Fibroblast of lung (primary cell): ENCODE measurements at places on chromosomes 6 and 20. TPM values are rescaled to one million over a fixed set of nuclear protein-coding genes. Genes with fewer than 3 reads are reported as not detected.
A peak's percentile ranks its signal among the peaks of the same experiment; 100 is the strongest.

DNA sequence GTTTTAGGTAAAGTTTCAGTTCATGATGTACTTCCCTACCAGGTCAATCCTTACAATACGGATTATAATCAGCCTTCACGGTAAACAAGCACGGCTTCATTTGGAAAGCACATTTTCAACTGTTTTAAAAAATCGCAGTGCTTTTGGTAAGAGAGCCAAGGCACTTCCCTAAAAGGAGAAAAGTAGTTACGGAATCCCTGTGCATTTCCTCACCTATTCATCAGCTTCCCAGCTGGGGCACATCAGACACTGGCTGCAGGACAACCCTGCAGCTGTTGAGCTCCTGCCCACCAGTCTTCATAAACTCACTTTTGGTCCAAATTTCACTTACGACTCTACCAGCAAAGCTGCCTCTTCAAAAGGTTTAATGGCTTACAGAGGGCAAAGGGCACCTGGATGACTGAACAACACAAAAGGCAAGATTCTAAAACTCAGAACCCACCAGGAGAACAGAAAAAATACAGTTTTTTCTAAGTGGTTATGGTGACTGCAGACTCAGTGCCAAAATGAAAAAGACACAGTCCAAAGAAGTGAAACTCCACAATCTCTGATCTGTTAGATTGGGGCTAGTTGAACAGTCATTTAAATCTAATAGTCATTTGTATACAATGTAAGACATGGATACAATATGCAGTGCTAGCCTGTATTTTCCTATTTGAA lies 7.5 kb downstream of the SNX5 start:
- no peaks in the 10 kb centered on the region for H3K36me3 ChIP-seq
- H3K27ac ChIP-seq, result peak overlapping the region; percentile 15
- peak; percentile 89 for DNase-seq
- H3K4me3 ChIP-seq, result no peak overlapping the region
- H3K4me1 ChIP-seq, result peaks cover 29% of the 10 kb centered on the region

DNA sequence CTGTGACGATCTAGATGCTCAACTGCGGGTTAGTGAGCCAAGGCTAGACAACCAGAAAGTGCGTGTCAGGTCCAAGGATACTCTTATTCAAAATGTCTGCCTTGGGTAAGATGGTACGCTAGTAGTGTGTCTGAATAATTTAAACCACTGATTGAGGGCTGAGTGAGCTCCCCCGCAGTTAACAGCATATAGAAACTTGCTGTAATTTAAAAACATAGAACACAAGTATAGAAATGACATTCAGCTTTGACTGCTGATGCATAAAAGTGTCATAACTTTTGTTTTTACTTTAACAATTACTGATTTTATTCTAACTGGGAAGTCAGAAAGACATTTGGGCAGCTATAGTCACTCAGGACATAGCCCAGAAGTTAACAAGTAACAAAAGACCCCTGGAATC lies 45.6 kb upstream of the SLC22A1 start:
- peaks cover 31% of the 10 kb centered on the region for H3K36me3 ChIP-seq
- H3K27me3 ChIP-seq, result no peaks in the 10 kb centered on the region
- H3K4me3 ChIP-seq, result no peak overlapping the region
- peaks cover 12% of the 10 kb centered on the region for H3K4me1 ChIP-seq
- no peak overlapping the region for H3K27ac ChIP-seq

DNA sequence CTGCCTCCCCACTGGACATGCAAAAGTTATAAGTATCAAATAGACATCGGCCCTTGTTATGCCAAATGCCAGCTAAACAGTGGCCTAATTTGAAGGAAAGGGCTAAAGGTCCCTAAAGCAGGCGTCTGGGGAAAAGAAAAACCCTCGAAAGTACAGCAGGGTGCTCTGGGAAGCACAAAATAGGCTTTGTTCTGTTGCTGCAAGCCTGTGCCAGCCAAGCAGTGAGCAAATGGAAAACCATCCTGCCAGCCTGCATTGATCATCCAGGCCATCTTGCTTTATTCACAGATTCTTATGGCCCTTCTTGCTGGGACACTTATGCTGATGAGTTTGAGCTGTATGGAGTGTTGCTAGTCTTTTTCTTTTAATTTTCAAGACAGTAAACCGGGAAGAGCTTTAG lies 62.2 kb upstream of the PLEKHG1 start:
- no peaks in the 10 kb centered on the region for H3K27me3 ChIP-seq
- no peak for DNase-seq
- H3K4me3 ChIP-seq, result no peak overlapping the region
- H3K36me3 ChIP-seq, result no peaks in the 10 kb centered on the region

DNA sequence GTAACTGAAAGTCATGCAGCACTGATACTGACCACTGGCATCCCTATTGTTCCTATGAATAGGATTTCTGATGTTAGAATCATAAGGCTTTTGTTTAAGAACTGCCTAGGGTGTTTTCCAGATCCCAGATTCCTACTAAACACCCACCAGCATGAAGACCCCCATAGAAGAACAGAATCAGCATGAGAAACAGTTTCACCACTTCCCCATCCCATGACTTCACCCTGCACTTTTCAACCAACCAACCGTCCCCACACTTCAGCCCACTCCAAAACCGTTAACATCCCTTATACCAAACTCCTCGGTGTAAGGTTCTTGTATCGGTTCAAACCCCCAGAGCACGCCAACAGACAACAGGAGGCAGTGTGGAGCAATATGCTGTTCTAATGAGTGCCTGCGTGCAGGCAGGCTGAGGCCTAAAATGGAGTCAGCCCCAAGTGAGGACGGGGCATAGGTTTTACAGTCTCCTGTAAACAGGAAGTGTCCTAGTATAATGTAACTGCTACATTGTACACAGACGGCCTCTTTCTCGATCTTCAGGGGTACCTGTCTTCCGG lies 11.4 kb upstream of the SSTR4 start:
- no peaks in the 10 kb centered on the region for H3K36me3 ChIP-seq
- DNase-seq, result no peak
- H3K4me1 ChIP-seq, result no peaks in the 10 kb centered on the region
- no peaks in the 10 kb centered on the region for H3K27me3 ChIP-seq

GRCh38 chr20:15913391-15914025 lies 659.7 kb downstream of the KIF16B start:
- no peaks in the 10 kb centered on the region for H3K36me3 ChIP-seq
- no peak overlapping the region for H3K27ac ChIP-seq
- H3K4me3 ChIP-seq, result no peak overlapping the region
- no peaks in the 10 kb centered on the region for H3K27me3 ChIP-seq

GRCh38 chr6:77403424-77403823 lies 59.9 kb downstream of the HTR1B start:
- no peak overlapping the region for H3K4me3 ChIP-seq
- H3K27me3 ChIP-seq, result no peaks in the 10 kb centered on the region
- H3K36me3 ChIP-seq, result no peaks in the 10 kb centered on the region
- no peaks in the 10 kb centered on the region for H3K4me1 ChIP-seq

- H3K36me3 ChIP-seq, result no peaks in the 10 kb centered on the region
- H3K27ac ChIP-seq, result no peak overlapping the region
- DNase-seq, result peak; percentile 37
- no peaks in the 10 kb centered on the region for H3K4me1 ChIP-seq
Measured at GRCh38 chr6:156809034-156809433, 31.9 kb downstream of the ARID1B start.

DNA sequence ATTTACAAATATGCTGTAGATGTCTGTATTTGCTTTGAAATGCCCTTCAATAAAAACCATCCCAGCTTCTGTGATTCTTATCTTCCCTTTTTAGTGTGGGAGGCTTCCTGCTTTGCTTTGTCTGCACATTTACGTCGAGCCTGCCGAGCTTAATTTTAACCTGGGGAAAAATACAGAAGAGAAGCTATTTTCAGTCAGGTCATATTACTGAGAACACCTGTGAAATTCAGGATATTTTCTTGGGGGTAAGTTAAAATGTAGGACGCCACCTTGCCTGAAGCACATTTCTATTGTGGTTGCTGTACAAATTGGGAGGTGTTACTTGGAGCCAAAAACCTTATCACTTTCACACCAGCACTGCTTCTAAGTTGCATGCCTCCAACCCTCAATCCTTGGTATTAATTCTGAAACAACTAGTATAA lies 43.6 kb upstream of the FUCA2 start:
- H3K27ac ChIP-seq, result no peak overlapping the region
- no peak overlapping the region for H3K4me3 ChIP-seq
- H3K27me3 ChIP-seq, result no peaks in the 10 kb centered on the region
- H3K4me1 ChIP-seq, result peaks cover 7% of the 10 kb centered on the region

DNA sequence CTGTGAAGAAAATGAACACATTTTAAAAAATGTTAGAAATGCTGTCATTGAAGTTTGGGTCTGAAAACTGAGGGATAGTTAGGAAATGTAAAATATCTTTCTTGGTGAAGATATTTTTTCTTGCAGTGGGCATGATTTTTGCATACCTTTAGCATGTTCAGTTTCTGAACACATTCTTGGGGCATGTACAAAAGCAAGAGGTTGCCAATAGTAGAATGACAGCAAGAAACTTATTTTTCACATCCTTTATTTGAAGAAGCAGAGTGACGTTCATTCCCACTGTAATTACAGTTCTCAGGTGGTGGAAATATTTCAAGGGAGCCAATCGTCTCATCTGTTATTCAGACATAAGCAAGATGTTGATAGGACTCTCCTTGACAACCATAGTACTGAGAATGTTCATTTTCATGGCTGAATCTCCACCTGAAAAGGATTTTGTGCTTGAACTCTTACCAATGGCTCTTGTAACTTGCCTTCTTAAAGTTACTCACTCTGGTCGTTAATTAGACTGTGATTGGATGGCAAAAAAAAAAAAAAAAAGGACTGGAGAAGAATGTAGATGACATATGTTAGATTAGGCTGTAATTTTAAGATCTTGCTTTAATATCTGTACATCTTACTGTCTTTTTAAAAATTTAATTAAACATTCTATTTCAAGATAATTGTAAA lies 74.4 kb downstream of the DOK5 start:
- H3K4me3 ChIP-seq, result no peak overlapping the region
- DNase-seq, result peak; percentile 71
- no peaks in the 10 kb centered on the region for H3K4me1 ChIP-seq
- H3K27ac ChIP-seq, result no peak overlapping the region
- no peaks in the 10 kb centered on the region for H3K27me3 ChIP-seq

DNA sequence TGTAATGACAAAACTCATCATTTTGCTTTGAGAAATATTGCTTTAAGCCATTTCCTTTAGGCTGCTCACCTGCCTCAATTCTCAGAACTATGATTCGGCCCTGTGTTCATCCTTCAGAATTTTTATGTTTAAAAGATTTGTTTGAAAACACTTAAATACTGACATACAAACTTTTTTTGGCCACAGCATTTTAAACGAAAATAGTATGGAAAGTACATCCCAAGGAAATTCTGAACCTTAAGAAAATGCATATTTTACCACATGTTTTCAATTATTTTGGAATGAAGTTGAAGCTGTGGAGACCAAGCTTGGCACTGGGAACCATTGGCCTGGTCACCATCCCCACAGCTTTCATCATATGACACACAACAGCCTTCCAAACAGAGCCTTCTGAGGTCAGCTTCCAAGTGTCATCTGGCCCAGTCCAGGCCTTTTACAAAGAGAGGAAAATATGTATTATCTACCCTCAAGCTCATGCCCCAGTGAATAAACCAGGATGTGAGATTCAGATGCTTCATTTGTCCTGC lies 83.3 kb downstream of the SOD2 start:
- no peaks in the 10 kb centered on the region for H3K4me1 ChIP-seq
- H3K4me3 ChIP-seq, result no peak overlapping the region
- DNase-seq, result peak; percentile 3
- H3K27me3 ChIP-seq, result no peaks in the 10 kb centered on the region
- H3K27ac ChIP-seq, result no peak overlapping the region
- H3K36me3 ChIP-seq, result no peaks in the 10 kb centered on the region

DNA sequence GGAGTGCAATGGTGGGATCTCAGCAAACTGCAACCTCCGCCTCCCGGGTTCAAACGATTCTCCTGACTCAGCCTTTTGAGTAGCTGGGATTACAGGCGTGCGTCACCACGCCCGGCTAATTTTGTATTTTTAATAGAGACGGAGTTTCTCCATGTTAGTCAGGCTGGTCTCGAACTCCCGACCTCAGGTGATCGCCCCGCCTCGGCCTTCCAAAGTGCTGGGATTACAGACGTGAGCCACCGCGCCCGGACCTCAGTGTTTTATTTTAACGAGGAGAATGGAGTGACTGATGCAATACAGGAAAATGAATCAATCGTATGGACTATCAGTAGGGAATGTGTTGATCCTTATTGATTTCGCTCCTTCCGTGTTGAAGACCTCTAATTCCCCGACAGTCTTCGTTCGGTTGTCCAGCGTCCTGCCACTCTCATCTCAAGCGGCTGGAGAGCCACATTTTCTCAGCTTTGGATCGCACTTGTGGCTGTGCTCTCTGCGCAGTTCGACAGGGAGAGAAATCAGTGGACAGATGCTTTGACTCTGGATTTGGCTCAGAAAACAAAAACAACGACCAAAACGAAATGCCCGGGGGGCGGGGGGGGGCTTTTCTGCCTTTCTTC lies 166.2 kb downstream of the TRIM27 start:
- H3K27ac ChIP-seq, result no peak overlapping the region
- no peaks in the 10 kb centered on the region for H3K27me3 ChIP-seq
- no peaks in the 10 kb centered on the region for H3K4me1 ChIP-seq
- H3K4me3 ChIP-seq, result peak overlapping the region; percentile 34
- no peaks in the 10 kb centered on the region for H3K36me3 ChIP-seq

- H3K36me3 ChIP-seq, result no peaks in the 10 kb centered on the region
- no peaks in the 10 kb centered on the region for H3K4me1 ChIP-seq
- no peak overlapping the region for H3K4me3 ChIP-seq
- no peaks in the 10 kb centered on the region for H3K27me3 ChIP-seq
- no peak for DNase-seq
- H3K27ac ChIP-seq, result no peak overlapping the region
Measured at GRCh38 chr6:25450469-25451198, 171.5 kb downstream of the CARMIL1 start.

- H3K4me1 ChIP-seq, result no peaks in the 10 kb centered on the region
- H3K27ac ChIP-seq, result no peak overlapping the region
- no peak for DNase-seq
- peaks cover 12% of the 10 kb centered on the region for H3K27me3 ChIP-seq
Measured at GRCh38 chr20:46272389-46273047, 35.8 kb downstream of the CDH22 start.

The UNC5CL gene
- total RNA-seq, result 0.17 and 0.26 TPM in 2 replicates

The LPA gene
- total RNA-seq, result not detected in 2 replicates

The HLA-DRA gene
- total RNA-seq, result 0.17 and 1.0 TPM in 2 replicates

The SPATA25 gene
- 1.5 and 3.6 TPM in 2 replicates for total RNA-seq

The FNDC1 gene
- under 0.01 TPM in 2 replicates for total RNA-seq

The DPPA5 gene
- total RNA-seq, result not detected in 2 replicates

The MDFI gene
- total RNA-seq, result 0.17 and 3.3 TPM in 2 replicates

The TSHZ2 gene
- total RNA-seq, result 2.6 and 5.4 TPM in 2 replicates

The BPIFB1 gene
- not detected in 2 replicates for total RNA-seq

The TFEB gene
- 5.6 and 7.6 TPM in 2 replicates for total RNA-seq
